ENCODE measurements at places on chromosomes 7 and 10. TPM values are rescaled to one million over a fixed set of nuclear protein-coding genes. Genes with fewer than 3 reads are reported as not detected.

Gene FOXI2
- not detected for total RNA-seq

Gene SCIN
- total RNA-seq = 8.4 TPM

Gene SPDYE11
- total RNA-seq = not detected

Gene KCNIP2
- not detected for total RNA-seq

Gene PNLIPRP2
- not detected for total RNA-seq

Gene HECW1
- total RNA-seq = 11.1 TPM

Gene HOXA4
- total RNA-seq = 0.55 TPM

Gene CPXM2
- 9.8 TPM for total RNA-seq

Gene CCDC3
- total RNA-seq = 9.0 TPM

Gene OR2A7
- 68.8 TPM for total RNA-seq

Gene CDNF
- total RNA-seq = not detected

Gene VSIR
- total RNA-seq = 16.5 TPM

Gene PVRIG
- not detected for total RNA-seq

Gene TFPI2
- 2.0 TPM for total RNA-seq

Gene DMBT1
- 16.1 TPM for total RNA-seq

Gene RET
- not detected for total RNA-seq

Gene PTF1A
- not detected for total RNA-seq

Gene ABCA13
- total RNA-seq = under 0.01 TPM

Gene CRHR2
- not detected for total RNA-seq

Gene ACSL5
- total RNA-seq = 14.3 TPM

Gene CHAT
- total RNA-seq = not detected

Gene GBF1
- 38.5 TPM for total RNA-seq

Gene PILRA
- not detected for total RNA-seq

Gene SYT15B
- total RNA-seq = 0.73 TPM

Gene EN2
- not detected for total RNA-seq

Gene HABP2
- not detected for total RNA-seq

Gene ZDHHC4
- 4.1 TPM for total RNA-seq

Gene PLAC9
- 37.4 TPM for total RNA-seq

Gene ZNHIT1
- 61.2 TPM for total RNA-seq

Gene ABCC2
- total RNA-seq = under 0.01 TPM

Gene HYCC1
- total RNA-seq = 0.58 TPM

Gene PRR15
- 6.1 TPM for total RNA-seq

Gene ITGB1
- total RNA-seq = 134 TPM

Gene GRM8
- 2.3 TPM for total RNA-seq
